Cardiac septum (tissue), 1 donor: ENCODE measurements at places on chromosomes 2 and 18. TPM values are rescaled to one million over a fixed set of nuclear protein-coding genes. Genes with fewer than 3 reads are reported as not detected.

- DNase-seq, result no peak
Measured at GRCh38 chr18:36745219-36745975, 83.4 kb downstream of the TPGS2 start.

DNA sequence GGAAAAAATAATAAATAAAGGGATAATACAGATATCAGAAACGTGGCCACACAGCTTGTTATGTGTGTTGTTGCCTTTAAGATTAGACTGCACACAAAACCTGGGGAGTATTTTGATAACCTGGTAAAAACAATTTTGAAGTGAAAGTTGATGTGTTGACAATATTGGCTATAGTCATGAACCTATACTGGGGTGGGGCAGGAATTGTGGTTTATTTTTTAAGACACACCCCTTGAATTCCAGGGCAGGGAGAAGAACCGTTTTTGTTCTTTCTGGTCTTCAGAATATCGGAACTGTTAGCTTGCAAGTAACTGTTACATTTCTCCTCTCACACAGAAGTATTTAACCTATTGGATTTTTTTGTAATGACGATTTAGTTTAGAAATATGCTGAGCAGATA is 80.4 kb downstream of the LIMS1 start:
- no peak for DNase-seq

DNA sequence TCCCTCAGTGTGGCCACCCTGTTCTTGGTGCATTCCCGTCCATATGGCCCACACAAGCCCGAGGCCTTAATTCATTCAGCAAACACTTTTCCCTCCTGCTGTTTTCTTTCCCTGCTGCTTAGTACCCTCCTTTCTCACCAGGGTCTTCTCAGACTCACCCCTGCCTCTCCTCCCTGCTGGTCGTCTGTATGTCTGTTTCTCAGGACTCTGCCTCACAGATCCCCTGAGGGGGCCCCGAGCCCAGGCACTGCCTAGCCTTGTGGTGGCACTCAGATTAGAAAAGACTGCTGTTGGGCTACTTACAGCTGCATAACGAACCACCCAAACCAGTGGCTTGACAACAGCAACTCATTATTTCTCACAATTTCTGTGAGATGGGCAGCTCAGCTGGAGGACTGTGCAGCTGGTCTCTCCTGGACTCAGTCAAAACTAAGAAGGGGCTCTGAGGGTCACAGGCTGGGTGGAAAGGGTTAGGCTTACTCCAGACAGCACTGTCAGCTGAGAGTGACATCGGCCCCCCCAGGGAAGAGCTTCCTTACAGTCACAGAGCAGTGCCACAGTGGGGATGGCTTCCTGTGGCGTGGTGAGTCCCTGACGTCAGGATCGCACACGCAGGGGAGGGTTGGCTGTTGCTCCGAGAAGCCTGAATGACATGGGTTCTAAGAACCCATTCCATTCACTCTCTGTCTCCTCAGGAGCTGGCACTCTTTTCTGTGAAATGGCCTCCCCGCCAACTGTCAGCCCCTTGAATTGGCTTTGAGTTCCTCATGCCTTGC is 139.0 kb downstream of the UXS1 start:
- no peak for DNase-seq

DNA sequence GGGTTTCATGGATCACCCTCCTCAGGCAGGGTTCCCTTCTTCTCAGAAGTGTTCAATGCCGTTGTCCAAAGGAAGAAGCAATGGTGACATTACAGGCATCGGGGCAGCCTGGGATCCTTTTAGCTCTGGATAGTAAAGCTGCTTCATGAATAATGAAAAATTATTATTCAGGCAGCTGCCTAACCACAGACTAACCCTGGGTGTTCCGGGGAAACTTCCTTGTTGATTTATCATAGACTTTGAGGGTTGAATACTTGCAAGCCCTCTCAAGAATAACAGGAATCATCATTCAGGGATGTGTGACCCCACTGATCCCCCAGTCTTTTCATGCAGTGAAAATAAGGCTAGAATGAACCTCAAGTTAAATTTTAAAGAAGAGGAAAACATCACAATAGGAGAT is 419.4 kb downstream of the MEIS1 start:
- DNase-seq, result no peak

CD8B2 gene
- total RNA-seq, result not detected

DNA sequence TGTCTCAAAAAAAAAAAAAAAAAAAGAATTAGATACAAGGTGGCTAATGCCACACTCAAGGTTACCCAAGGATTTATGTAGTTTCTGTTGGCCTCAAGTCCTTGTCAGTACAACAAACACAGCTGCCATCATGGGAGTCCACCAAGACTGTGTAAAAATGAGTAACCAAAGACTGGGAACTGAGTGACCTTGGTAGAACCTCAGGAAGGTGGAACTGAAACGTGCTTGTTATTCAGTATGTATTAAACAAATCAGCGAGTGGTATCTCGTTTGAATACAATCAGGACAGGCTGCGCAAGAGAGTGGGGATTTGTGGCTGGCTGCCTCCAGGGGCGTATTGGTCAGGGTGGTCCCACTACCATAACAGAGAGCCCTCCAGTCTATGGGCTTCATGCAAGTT is 1.6 kb upstream of the SFTPB start:
- DNase-seq, result no peak

- no peak for DNase-seq
Measured at GRCh38 chr2:34907812-34908211, 1308.7 kb upstream of the FAM98A start.

- peak; percentile 63 for DNase-seq
Measured at GRCh38 chr2:240339411-240340360, 95.8 kb upstream of the GPC1 start.

RGPD8 gene
- total RNA-seq, result 10.6 TPM

FAM98A gene
- total RNA-seq, result 86.8 TPM

LTBP1 gene
- total RNA-seq, result 124 TPM

SMIM21 gene
- not detected for total RNA-seq

DNA sequence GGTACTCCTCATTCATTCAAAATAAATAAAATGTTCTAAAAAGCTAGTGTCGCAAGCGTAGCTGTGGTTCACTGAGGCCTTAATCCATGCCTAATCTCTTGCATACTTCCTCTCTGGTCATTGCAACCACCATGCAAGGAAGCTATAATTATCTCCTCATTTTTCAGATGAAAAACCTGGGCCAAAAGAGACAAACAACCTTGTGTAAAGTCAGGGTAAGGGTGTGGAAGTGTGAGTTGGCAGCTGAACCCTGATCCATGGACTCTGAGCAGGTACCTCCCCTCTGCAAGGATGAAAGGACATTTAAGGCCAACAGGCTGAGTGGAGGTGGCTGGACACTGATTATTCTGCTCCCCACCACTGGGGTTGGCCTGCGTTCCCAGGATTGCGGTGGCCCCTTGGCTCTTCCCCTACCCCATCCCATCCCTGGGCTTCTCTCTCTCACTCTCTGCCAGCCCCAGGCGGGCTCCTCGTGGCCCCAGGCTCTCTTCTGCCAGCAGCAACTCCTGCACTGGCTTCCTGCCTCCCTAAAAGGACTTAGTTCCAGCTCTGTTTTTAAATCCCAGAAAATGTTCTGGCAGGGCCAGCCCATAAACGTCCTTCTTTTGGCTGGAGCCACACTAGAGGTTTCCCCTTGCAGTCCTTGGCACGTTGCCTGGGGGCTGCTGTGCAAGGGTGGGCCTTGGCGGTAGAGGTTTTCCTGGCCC is 72.0 kb upstream of the AFF3 start:
- no peak for DNase-seq

CD207 gene
- 0.16 TPM for total RNA-seq

KRTCAP3 gene
- not detected for total RNA-seq

GRCh38 chr2:25305775-25306174 is 36.0 kb downstream of the DNMT3A start:
- no peak for DNase-seq
